ENCODE measurements at places on chromosomes 2 and 18.

DNA sequence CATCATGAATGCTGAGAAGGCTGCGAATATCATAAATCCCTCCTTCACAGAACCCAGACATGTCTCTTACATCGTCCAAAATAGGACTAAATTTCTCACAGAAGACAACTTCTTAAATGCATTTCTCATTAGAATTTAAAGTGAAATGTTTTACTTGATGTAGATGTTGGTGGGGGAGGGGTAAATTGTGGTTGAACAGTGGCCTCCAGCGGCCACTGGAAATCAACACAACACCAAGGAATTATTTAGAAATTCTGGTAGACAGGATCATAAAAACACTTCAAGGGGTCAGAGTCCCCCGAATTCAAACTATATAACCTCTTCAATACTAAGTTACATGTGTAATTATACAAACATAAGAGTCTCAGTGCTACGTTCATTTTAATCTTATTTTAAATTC, 135.9 kb downstream of the ABCA12 start:
- DNase-seq: peak; percentile 25

DNA sequence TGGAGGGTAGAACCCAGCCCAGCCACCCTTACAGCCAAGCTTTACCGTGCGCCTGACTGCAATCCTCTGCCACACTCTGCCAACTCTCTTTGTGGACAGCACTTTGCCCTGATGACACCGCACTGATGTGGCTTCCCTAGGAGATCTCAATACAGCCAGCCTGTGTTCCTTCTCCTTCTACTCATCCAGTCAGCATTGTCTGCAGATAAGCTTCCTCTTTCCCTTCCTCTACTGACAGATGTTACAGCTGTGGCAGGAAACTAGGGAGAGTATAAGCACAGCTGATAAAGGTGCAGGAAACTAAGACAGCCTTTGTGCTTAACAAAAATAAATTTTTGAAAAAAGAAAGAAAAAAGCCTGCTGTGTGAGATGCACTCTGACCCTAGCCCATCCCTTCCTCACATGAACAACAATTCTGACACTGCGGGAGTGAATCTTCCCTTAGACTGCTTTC, 25.0 kb downstream of the CEP68 start:
- DNase-seq: no peak

DNA sequence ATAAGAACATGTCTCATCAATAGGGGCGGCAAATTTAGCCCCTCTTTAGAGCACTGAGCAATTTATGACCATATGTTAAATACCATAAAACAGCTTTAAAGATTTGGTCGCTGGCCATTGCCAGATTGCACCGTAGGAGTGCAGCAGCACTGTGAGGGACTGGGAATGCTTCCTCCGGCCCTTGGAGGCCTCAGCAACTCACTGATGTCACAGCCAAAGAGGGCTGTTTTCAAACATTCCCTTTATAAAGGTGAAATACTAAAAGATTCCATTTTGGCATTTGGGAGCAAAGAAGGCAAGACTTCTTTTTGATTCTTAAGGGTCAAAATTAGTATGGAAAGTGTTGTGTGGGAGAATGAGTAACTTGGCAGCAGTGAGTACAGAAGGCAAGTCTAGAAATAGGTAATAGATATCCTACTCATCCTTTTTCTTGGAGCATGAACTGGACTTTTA, 63.7 kb downstream of the BABAM2 start:
- DNase-seq: no peak

- DNase-seq: no peak
Measured at GRCh38 chr2:100673691-100674485, 111.1 kb downstream of the PDCL3 start.

- DNase-seq: no peak
Measured at GRCh38 chr2:166350525-166350924, 25.2 kb downstream of the SCN9A start.

GRCh38 chr2:26574900-26575560, 66.1 kb downstream of the CIB4 start:
- DNase-seq: no peak

DNA sequence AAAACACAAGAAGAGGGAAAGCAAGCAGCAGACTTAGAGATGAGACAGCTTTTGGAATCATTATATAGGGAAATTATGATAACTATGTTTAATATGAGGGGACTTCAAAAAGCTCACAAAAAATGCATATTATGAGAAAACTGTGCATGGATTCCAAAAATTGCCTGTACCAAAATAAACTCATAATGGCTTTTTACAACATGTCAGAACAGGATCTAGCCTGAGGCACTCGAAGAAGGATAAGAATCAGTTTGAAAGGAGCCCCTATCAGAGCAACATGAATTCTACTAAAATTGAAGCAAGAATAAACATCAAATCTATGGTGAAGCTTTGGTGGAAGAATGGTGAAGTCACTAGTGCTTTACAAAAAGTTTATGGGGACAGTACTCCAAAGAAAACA, 187.4 kb downstream of the RDH14 start:
- no peak for DNase-seq
